ENCODE measurements at places on chromosomes 5 and 9.

- DNase-seq = no peak
Observed at GRCh38 chr9:84513979-84514378, 155.6 kb upstream of the NTRK2 start.

DNA sequence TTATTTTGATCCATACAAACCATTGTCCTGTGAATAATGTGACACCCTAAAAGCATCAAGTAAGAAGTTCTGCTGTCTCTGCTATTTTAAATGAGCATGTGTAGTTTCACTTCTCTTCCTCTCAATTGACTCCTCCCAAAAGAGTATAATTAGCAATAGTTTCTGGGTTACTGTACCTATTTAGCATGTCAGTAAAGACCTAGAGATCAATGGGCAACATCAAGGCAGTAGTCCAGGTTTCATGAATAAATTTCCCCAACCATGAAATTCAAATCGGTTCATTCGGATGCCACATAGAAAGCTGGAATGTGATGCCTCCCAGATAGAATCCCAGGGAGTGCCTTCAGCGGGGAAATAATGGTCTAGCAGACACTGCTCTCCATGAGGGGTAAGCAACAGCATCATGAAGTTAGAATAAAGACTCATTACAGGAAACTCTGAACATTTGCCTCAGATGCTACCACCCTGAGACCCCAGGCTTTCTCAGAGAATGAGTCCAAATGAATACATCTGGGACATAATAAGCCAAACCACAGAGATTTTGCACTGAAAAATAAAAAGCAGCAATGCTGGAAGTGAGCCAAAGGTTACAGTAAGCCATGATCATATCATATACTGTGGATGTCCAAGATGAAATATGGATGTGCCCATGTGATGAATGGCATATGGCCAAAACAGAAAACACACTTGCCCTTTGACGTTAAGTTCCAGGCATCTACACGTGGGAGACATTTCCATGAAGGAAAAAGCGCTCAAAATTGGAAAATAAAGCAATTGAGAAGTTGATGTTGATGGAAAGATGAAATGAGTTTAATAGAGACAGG, 1107.0 kb upstream of the SEMA6A start:
- no peak for DNase-seq

DNA sequence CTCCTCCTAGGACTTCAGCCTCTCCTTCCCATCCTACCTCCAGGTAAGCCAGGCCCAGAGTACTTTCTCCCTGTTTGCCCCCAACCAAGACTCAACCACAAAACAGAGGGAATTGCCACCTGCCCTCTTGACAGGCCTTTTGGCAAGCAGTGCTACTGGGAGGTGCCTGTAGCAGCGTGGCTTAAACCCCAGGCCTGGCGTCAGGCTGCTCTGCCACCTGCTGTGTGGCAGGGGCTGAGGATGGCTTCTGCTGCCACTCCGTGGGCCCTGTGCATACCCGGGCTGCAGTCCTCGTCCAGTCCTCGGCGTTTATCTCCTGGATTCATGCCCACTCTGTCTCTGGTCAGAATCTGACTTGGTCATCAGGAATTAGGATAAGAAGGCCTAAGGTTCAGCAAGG, 163.1 kb downstream of the PAX5 start:
- no peak for DNase-seq

- no peak for DNase-seq
Observed at GRCh38 chr9:92988215-92988768, 41.0 kb downstream of the FGD3 start.

DNA sequence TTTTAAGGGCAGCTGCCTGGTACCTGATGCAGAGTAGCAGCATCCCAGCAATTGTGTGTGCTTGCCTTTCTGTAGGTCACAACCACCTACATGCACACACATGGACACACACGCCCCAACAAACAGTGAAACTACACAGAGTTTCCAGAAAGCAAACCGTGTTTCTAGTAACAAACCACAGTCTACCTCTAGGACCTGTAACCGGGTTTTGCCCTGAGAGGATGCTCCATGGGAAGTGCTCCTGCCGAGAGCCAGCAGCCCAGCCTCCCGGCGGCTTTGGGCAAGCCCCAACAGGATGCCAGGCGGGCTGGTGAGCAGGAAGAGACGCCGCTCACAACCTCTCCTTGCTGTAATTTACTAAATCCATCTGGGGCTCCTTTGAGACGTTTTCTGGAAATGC, 4.1 kb upstream of the TCF7 start:
- DNase-seq = peak; percentile 71

GRCh38 chr5:54861212-54861894, 124.0 kb downstream of the ESM1 start:
- DNase-seq = no peak

All from GM12865 (cell line).